CD4-positive, alpha-beta T cell treated with Interleukin-4 for 4 hours (primary cell): ENCODE measurements at places on chromosomes 12 and 14.

DNA sequence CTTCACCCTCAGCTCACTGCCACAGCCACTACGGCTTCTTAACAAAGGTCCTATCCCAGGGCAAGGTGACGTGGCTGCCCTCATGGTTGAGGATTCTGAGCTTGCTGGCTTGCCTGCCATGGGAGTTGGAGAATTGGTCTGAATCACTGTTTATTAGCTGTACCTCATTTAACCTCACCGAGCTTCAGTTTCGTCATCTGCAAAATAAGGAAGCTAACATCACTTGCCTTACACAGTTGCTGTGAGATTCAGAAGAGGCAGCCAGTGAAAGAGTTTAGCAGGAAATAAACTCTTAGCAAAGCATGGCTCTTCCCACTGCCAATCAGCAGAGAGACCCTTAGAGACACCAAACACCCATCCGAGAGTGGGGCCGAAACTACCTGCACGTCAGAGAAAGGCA is 90.1 kb upstream of the KCNA1 start:
- DNase-seq = no peak

- no peak for DNase-seq
These were observed 53.5 kb downstream of the NTF3 start for GRCh38 chr12:5485454-5485853.

GRCh38 chr12:69433653-69434052 is 36.5 kb upstream of the FRS2 start:
- DNase-seq = no peak

GRCh38 chr12:19643635-19644034 is 204.3 kb downstream of the AEBP2 start:
- no peak for DNase-seq

DNA sequence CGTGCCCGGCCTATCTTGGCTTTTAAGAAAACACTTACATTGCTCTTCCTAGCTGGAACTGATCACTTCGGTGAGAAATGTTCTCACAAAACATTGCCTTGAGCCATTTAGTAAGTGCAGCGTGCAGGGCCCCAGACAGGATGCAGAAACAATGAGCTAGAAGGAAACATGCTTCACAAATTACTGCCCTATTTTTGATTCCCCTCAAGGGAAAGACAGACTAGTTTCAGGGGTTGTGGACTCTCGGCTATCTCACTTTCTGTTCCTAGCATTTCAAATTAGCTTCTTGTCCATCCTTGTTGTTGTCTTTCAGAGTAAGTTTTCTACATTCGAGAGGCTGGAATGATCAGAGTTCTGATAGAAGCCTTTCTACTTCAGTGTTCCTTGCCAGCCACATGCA is 21.6 kb downstream of the TGFB3 start:
- no peak for DNase-seq

- DNase-seq = no peak
These were observed 842.8 kb downstream of the VRK1 start for GRCh38 chr14:97640031-97640430.

- no peak for DNase-seq
These were observed 329.8 kb downstream of the CACNA1C start for GRCh38 chr12:2382370-2383155.

- DNase-seq = peak; percentile 20
These were observed 56.5 kb upstream of the CDKL1 start for GRCh38 chr14:50452979-50453705.

GRCh38 chr14:34582117-34582680 is 42.7 kb upstream of the EAPP start:
- no peak for DNase-seq

GRCh38 chr12:7005311-7005710 is 13.0 kb downstream of the LPCAT3 start:
- DNase-seq = no peak

GRCh38 chr12:6563448-6564050 is 4.5 kb downstream of the NOP2 start:
- DNase-seq = peak; percentile 54

GRCh38 chr12:1435044-1435443 is 159.3 kb downstream of the FBXL14 start:
- no peak for DNase-seq

DNA sequence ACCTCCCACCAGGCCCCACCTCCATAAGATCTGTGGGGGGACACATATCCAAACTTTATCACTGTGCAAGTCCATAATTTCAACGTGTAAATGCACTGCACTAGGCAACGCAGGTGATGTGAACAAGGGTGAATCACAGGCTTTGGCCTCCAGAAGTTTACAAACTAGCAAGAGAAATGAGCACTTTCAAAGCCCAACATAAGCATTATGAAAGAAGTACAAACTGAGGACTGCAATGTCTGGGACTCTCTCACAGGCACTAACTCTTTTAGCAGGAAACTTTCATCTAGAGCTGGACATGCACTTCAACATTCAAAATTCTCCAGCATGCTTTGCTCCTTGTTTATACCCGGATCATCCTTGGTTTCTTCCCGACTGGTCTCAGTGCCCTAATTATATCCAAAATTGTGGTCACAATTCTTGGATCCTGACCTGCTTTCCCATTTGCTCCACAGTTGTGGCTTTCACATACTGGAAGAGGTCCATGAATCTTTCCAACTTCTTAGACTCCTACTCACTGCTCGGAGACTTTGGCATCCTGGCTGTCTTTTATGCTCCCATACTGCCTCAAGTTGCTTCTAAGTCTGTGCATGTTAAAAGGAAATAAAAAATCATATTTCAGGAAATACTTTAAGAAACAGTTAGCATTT is 44.9 kb upstream of the STRAP start:
- no peak for DNase-seq

- DNase-seq = no peak
These were observed 4.1 kb upstream of the KRT18 start for GRCh38 chr12:52944683-52945388.

DNA sequence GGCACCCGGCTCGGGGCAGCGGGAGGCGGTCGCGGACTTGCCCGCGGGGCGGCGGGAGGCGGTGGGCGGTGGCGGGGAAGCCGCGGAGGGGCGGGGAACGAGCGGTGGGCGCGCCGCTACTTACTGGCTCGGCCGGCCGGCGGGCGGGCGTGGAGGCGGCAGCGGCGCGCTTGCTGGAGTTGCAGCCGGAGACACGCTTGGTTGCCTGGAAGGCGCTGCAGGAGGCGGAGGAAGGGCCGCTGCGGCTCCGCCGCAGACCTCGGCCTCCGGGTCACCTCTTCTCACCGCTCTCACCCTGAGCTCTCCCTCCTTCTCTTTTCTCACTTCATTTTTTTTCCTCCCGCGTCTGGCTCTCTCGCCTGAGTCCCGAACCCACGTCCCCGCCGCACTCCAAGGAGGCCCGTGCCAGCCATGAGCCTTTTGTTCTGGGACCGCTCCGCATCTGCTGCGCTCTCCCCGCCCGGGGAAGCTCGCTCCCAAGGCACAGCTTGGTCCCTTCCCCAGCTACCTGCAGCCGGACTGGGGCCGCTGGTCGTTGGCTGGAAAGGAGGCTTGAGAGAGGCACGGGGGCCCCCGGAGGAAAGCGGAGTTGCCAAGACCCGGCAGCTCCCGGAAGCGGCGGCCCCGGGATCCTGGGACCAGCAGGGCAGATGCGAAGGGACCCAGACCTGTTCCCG is 592 bp upstream of the KCNK10 start:
- DNase-seq = no peak

DNA sequence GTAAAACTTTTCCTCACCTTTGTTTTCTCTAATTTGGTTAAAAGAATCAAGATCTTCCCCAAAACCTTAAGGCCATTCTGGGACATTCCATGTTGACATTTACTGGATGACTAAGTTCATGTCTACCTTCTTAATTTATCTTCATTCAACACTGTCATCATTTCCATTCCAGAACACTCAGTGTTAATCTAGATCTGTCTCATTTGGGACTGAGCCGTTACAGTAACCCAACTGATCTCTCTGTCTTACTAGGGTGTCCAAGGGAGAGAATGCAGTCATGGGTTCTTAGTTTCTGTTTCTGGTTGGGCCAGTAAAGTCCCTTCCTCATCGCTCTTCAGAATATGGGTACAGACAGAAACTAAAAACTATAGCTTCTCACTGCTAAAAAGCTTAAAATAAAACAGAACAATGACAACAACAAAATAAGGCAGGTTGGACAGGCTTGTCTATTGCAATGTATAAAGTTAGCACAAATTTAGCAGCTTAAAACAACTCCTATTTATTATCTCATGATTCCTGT is 144.8 kb downstream of the ASCL1 start:
- no peak for DNase-seq

DNA sequence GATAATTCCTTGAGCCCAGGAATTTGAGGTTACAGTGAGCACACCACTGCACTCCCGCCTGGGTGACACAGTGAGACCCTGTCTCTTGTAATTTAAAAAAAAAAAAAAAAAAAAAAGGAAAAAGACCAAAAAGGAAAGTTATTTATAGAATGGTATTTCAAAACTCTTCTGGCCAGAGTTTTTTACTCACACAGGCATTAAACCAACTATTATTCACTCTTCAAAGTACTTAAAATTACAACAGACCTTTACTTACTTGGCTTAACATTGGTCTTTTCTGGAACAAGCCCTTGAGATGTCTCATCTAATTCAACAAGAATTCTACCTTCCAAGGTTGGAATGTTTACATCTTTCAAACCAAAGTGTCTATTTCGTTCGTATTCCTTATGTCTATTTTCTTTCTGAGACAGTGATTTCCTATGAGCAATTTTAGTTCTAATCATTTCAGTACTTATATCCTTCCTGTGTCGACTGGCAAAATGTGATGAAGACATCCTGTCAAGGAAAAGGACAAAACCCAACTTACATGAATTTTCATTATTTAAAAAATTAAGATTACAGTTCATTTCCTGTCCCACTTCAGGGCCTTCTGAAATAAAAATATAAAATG is 2.6 kb downstream of the DLGAP5 start:
- no peak for DNase-seq

DNA sequence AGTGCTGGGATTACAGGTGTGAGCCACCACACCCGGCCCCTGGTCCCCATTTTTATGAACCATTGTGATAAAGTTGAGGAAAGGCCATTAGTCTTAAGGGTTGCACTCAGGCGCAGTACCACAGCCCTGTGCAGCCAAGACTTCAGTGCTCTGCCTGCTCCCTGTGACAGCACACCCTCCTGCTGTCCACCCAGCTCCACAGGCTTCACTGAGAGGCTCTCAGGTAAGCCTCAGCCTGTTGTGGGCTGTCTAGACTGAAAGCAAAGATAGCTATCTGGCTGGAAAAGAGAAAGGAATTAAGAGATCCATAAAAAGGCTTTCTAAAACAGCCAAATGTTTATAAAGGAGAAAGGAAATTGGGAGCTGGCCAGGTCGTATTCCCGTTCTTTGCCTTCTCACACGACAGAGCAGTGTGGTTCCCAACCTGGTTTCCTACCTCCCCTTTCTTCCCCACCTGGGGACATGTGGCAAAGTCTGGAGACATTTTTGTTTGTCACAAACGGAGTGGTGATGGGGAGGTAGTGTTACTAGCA is 19.1 kb upstream of the DNM1L start:
- DNase-seq = no peak

- DNase-seq = no peak
These were observed 62.3 kb upstream of the CCDC175 start for GRCh38 chr14:59638885-59639284.

- DNase-seq = no peak
These were observed 458.8 kb downstream of the TMEM117 start for GRCh38 chr12:44294649-44295048.

GRCh38 chr12:113467142-113467501 is 4.5 kb downstream of the LHX5 start:
- no peak for DNase-seq

- DNase-seq = no peak
These were observed 133.0 kb upstream of the C14orf180 start for GRCh38 chr14:104446611-104447010.

- DNase-seq = no peak
These were observed 329.7 kb downstream of the TMEM121 start for GRCh38 chr14:105855893-105856675.

DNA sequence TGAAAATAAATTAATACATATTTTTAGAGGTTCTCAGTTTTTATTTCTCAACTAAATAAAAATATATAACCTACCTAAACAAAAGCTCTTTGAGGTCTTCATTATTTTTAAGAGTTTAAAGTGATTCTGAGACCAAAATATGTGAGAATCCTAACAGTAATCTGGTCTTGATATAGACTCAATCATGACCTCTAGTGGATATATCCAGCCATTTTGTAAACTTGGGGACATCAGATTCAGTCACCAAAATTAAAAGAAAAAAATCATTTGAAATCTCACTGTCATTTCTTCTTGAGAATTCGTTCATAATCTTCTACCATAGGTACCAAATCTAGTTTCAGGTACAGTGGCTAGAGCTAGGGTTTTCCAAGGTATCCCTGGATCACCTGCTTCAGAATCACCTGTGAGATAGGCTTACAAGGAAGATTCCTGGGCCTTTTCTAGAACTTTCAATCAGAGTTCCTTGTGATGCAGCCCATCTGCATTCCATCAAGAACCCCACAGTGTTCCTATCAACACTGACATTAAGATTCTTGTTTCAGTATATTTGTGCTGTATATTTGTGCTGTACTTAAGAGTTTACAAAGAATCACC is 214.9 kb downstream of the ADAMTS20 start:
- DNase-seq = no peak

- DNase-seq = peak; percentile 15
These were observed 13.9 kb upstream of the NUDT4 start for GRCh38 chr12:93363841-93364297.

- no peak for DNase-seq
These were observed 50.8 kb upstream of the ZDHHC17 start for GRCh38 chr12:76713130-76713529.

DNA sequence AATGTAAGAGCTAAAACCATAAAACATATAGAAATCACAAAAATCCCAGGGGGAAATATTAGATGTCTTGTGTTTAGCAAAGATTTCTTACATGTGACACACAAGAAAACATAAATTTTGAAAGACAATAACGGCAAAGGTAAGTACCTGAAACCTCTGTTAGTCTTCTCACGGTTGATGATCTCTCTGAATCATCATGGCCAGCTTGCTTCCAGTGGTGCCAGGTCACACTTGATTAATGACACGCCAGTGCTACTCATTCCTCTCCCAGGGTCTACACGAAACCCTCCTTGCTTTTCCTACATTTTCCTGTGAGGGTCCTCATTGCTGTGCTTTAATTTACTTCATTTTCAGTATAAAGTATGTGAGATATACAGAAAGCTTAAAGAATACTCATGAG is 114.4 kb upstream of the PARP11 start:
- DNase-seq = no peak

DNA sequence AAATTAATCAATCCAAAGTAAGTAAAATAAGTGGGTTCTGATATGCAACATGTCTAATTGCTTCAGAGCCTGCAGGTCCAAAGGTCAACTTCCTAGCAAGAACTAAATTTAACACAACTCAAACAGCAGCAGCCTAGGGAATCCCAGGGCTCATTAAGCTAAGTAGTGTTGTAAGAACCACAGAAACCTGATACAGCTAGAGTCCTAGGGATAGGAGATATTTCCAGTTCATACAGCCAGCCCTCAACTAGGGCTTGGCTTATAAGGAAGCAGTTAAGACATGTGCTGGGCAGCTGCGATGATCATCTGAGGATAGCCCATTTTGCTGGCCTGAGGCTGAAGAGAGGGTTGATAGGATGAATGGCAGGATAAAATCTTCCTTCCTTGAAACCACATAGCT is at the start of gene OR4Q3:
Gene OR4Q3, plus strand, starts transcription at position 316 of the 400 bp plus-strand sequence.
- DNase-seq = no peak

- no peak for DNase-seq
These were observed 628 bp downstream of the SNRPF start for GRCh38 chr12:95859344-95859816.

GRCh38 chr12:58117201-58117600 is 175.8 kb downstream of the ATP23 start:
- DNase-seq = no peak

- DNase-seq = no peak
These were observed 46.2 kb downstream of the WIF1 start for GRCh38 chr12:65074932-65075331.
